ENCODE measurements at places on chromosomes 2 and 18. TPM values are rescaled to one million over a fixed set of nuclear protein-coding genes. Genes with fewer than 3 reads are reported as not detected.
A peak's percentile ranks its signal among the peaks of the same experiment; 100 is the strongest.

The RPRM gene
- total RNA-seq = 2.1 TPM

DNA sequence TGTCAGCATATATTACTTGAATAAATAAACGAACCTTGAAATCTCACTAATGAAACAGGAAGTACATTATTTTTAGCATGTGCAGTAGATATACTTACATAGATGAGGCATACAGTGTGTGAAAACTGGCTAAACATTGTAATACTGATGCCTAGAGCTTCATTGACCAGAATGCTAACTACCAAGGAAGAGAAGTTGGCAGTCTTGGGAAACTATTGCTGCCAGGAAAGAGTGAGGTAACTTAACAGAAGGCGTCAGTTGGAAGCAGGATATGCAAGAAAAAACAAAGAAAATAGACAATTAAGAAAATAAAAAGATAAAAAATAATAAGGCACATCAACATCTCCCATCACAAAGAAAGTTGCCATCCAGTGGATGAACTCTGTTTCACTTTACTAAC is 963.0 kb downstream of the TDRD15 start:
- H3K4me3 ChIP-seq = no peak overlapping the region
- no peaks in the 10 kb centered on the region for H3K4me1 ChIP-seq
- H3K27me3 ChIP-seq = no peaks in the 10 kb centered on the region
- no peak overlapping the region for H3K27ac ChIP-seq
- H3K36me3 ChIP-seq = no peaks in the 10 kb centered on the region

The CFAP210 gene
- 0.12 TPM for total RNA-seq

DNA sequence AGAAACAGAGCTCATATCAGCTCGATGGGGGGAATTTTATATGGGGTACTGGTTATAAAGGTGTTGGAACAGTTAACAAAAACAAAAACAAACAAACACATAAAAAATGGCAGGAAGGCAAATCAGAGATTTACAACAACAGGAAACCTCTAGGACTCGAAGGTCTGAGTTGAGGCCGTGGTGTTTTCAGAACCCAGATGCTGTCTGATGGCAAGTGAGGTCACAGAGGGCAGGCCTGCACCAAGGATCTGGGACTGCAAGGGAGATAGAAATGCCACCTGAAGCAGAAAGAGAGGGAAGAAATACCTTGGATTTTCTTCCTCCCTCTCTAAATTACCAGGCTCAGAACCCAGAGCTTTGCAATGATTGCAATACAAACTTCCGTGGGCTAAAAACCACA is 429.5 kb downstream of the ZNF521 start:
- H3K4me3 ChIP-seq = no peak overlapping the region
- H3K4me1 ChIP-seq = no peaks in the 10 kb centered on the region
- H3K27me3 ChIP-seq = peaks cover 16% of the 10 kb centered on the region
- no peak for DNase-seq
- H3K27ac ChIP-seq = no peak overlapping the region

- H3K4me3 ChIP-seq = no peak overlapping the region
- no peaks in the 10 kb centered on the region for H3K4me1 ChIP-seq
Measured at GRCh38 chr2:60867848-60868247, 13.5 kb upstream of the REL start.

The GREB1 gene
- total RNA-seq = 4.0 TPM

- peaks cover 18% of the 10 kb centered on the region for H3K4me1 ChIP-seq
- DNase-seq = no peak
- no peak overlapping the region for H3K27ac ChIP-seq
- no peaks in the 10 kb centered on the region for H3K36me3 ChIP-seq
- no peaks in the 10 kb centered on the region for H3K27me3 ChIP-seq
Measured at GRCh38 chr2:48265169-48266030, 264.6 kb upstream of the STON1 start.

GRCh38 chr2:200810252-200810997 is 1.3 kb upstream of the BZW1 start:
- peak overlapping the region; percentile 93 for H3K27ac ChIP-seq
- no peaks in the 10 kb centered on the region for H3K36me3 ChIP-seq
- H3K4me1 ChIP-seq = peaks cover 25% of the 10 kb centered on the region
- peak overlapping the region; percentile 10 for H3K4me3 ChIP-seq

- H3K4me3 ChIP-seq = no peak overlapping the region
- H3K27ac ChIP-seq = no peak overlapping the region
- no peaks in the 10 kb centered on the region for H3K4me1 ChIP-seq
- no peaks in the 10 kb centered on the region for H3K27me3 ChIP-seq
- no peak for DNase-seq
Measured at GRCh38 chr18:7830468-7830867, 263.4 kb downstream of the PTPRM start.

- no peak overlapping the region for H3K4me3 ChIP-seq
- no peak for DNase-seq
- H3K27ac ChIP-seq = no peak overlapping the region
- no peaks in the 10 kb centered on the region for H3K36me3 ChIP-seq
Measured at GRCh38 chr2:161090411-161090810, 69.8 kb upstream of the TANK start.

The SCTR gene
- 1.7 TPM for total RNA-seq

GRCh38 chr2:180205621-180206235 is 198.6 kb upstream of the CWC22 start:
- H3K27ac ChIP-seq = no peak overlapping the region
- no peaks in the 10 kb centered on the region for H3K27me3 ChIP-seq
- H3K36me3 ChIP-seq = no peaks in the 10 kb centered on the region
- no peak overlapping the region for H3K4me3 ChIP-seq

DNA sequence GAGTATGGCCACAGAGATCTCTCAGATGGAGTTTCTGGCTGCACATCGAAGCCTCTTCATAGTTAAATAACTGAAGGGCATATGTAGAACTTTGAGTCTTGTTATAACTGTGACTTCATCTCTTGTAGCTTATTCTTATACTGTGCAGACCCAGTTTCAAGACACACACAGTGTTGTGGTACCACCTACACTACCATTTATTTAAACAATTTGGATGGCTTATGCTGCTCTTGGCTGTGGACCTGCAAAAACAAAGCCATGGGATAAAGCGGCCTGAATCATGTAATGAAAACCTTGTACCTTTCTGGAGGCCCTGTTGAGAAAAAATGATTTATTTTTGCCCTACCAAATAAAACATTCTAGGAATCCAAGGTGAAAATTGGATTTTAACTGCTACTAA is 262.8 kb upstream of the RASGRP3 start:
- no peak overlapping the region for H3K4me3 ChIP-seq
- no peaks in the 10 kb centered on the region for H3K27me3 ChIP-seq
- H3K27ac ChIP-seq = no peak overlapping the region

The SKOR2 gene
- not detected for total RNA-seq

GRCh38 chr2:232698556-232699091 is 1.5 kb downstream of the GIGYF2 start:
- peak overlapping the region; percentile 95 for H3K27ac ChIP-seq
- no peaks in the 10 kb centered on the region for H3K36me3 ChIP-seq
- DNase-seq = no peak
- H3K27me3 ChIP-seq = no peaks in the 10 kb centered on the region

- no peak overlapping the region for H3K27ac ChIP-seq
- H3K4me1 ChIP-seq = no peaks in the 10 kb centered on the region
- H3K4me3 ChIP-seq = no peak overlapping the region
- H3K36me3 ChIP-seq = no peaks in the 10 kb centered on the region
- no peaks in the 10 kb centered on the region for H3K27me3 ChIP-seq
- DNase-seq = no peak
Measured at GRCh38 chr2:37379881-37380296, 35.5 kb downstream of the QPCT start.

The DQX1 gene
- total RNA-seq = 1.2 TPM

The ME2 gene
- total RNA-seq = 52.9 TPM

DNA sequence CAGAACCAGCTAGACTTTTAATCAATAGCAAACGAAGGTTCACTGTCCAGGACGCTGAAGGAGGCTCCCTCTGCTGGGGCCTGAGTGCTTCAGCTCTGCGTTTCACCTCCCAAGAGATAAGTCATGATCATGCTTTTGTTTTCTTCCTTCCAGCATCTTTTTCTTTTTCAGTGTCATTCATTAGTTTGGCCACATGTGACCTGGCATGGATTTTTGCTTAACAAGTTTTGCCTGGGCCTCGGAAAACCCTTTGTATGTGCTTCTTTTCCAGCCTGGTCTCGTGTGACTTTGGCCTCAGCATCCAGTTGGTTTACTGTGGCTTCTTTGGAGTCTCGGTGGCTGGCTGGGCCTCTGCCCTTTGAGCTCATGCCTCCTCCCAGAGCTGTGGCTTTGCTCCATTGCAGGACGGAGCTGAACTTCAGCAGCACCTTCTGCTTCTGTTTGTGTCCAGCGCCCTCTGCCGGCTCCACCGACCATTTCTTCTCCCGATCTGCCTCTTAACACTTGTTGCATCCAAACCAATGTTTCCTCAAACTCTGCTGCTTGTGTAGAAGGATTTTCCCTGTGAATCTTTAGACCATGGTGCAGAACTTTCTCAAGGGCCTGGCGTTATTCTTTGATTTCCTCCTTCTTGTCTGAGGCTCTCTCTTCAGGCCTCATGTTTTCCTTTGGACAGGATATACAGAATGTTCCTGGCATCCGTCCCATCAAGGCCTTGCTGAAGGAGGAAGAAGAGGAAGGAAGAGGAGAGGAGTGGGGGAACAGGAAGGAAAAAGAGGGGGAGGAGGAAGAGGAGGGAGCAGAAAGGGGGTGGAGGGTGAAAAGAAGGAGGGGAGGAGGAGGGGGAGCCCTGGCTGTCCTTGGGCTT is 23.6 kb upstream of the HES6 start:
- H3K4me1 ChIP-seq = peaks cover 12% of the 10 kb centered on the region
- H3K4me3 ChIP-seq = no peak overlapping the region
- no peaks in the 10 kb centered on the region for H3K27me3 ChIP-seq
- H3K27ac ChIP-seq = peak overlapping the region; percentile 74

DNA sequence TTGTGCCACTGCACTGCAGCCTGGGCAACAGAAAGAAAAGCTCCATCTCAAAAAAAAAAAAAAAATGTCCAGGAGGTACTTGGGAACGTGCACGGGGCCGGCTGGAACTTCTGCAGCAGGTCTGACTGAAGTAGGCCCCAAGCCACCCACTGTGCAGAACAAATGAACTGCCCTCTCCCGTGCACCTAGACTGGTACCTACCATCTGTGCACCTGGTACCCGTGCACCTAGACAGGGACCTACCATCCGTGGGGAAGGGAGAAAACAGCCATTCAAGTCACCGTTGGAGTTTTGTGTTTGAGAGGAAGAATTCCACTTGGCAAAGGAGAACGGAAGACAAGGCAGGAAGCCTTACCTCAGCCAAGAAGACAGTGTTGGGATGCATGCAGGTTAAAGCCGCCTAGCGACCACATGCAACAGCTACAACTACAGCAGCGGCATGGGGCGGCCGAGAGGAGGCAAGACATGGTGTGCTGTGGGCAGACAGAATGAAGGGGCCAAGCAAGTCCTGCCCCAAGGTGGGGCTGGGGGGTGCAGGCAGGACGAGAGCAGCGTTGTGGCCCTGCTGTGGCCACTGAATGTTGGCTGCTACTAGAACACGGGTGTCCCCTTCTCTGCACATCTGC is 16.1 kb downstream of the ST3GAL5 start:
- H3K27me3 ChIP-seq = no peaks in the 10 kb centered on the region
- H3K27ac ChIP-seq = no peak overlapping the region
- no peak overlapping the region for H3K4me3 ChIP-seq
- no peaks in the 10 kb centered on the region for H3K36me3 ChIP-seq
- no peak for DNase-seq

The MAP4K3 gene
- total RNA-seq = 65.1 TPM

DNA sequence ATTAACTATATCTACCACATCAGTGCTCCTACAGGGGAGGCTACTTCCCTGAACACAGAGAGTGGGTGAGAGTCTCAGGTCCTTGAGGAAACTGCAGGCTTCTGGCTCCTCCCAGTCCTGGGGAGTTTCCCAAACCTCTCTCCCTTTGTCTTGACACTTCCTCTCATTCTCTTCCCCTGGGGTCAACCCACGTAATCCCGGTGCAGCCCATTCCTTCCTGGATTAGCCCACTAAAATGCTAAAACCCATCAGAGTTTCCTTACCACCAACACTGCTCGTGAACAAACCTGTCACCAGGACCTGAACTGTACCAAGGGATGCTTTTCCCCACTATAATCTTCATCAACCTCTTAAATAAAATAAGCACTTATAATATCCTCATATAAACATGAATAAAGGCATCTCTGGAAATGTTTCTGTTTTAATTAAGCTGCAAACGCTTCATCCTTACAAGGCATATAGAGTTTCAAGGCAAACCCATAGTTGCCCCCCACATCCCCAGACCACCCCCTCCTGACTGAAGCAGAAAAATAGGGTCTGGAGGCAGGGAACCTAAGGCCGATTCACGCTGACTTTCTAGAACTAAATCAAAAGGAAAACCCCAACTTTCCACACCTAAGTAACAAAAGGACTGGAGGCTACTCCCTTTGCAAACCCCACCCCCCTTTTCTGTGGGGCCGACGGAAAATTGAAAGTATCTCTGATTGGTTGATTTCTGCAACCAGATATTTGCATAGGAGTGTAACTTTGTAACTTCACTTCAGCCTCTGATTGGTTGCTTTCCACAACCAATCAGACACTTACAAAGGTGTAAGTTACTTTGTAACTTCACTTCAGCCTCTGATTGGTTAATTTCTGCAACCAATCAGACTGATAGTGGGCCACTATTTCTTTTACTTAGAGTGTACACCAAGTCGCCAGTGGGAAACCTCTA is 19.0 kb downstream of the TMSB10 start:
- no peak overlapping the region for H3K27ac ChIP-seq
- H3K36me3 ChIP-seq = no peaks in the 10 kb centered on the region
- no peaks in the 10 kb centered on the region for H3K27me3 ChIP-seq
- no peak for DNase-seq
- peaks cover 12% of the 10 kb centered on the region for H3K4me1 ChIP-seq

The CNDP1 gene
- not detected for total RNA-seq

GRCh38 chr2:128440666-128441340 is 122.1 kb upstream of the HS6ST1 start:
- no peaks in the 10 kb centered on the region for H3K36me3 ChIP-seq
- peaks cover 19% of the 10 kb centered on the region for H3K4me1 ChIP-seq
- no peaks in the 10 kb centered on the region for H3K27me3 ChIP-seq
- DNase-seq = no peak
- H3K27ac ChIP-seq = no peak overlapping the region

The CD28 gene
- total RNA-seq = not detected

DNA sequence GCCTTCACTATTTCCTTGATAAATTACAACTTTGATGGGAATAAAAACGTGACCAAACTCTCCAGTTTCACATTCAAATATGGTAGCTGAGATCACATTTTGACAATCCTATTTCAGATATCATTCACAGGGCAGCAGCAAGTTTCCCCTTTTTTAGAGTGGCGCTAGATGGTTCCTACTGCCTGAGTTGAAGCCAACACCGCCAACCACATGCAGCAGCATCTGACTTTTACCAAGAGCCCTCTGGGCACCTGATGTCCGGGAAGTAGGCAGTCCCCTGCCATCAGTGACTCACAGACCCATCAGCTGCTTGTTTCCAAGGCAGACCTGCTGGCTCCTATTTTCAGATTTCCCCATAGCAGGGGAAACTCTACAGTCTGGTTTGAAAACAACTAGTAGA is 4.0 kb upstream of the MREG start:
- no peaks in the 10 kb centered on the region for H3K36me3 ChIP-seq
- H3K4me1 ChIP-seq = no peaks in the 10 kb centered on the region
- no peak overlapping the region for H3K27ac ChIP-seq
- no peak for DNase-seq
- no peaks in the 10 kb centered on the region for H3K27me3 ChIP-seq

Data from hepatocyte (in vitro differentiated cells).